ENCODE measurements at places on chromosomes 3 and 15.

- DNase-seq: no peak
These were observed 87.5 kb downstream of the RORA start for GRCh38 chr15:61141497-61142125.

- DNase-seq: no peak
These were observed 52.2 kb upstream of the ACP3 start for GRCh38 chr3:132265028-132265427.

DNA sequence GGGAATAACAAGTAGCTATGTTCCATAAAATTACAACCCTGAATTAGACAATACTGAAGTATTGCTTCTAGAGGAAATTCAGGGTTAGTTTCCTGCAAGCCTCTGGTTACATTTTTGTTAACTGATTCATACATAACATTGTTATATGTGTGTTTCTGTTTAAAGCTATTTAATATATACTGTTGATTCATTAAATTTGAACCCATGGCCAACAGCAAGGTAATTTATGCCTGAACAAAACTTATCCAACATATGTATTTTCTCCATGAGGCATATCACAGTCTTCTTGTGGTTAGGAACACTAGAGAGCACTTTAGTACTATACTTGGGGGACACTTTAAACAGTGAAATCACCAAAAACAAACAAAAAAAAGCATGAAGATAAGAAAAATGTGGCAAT, 47.7 kb upstream of the PTX3 start:
- DNase-seq: no peak

DNA sequence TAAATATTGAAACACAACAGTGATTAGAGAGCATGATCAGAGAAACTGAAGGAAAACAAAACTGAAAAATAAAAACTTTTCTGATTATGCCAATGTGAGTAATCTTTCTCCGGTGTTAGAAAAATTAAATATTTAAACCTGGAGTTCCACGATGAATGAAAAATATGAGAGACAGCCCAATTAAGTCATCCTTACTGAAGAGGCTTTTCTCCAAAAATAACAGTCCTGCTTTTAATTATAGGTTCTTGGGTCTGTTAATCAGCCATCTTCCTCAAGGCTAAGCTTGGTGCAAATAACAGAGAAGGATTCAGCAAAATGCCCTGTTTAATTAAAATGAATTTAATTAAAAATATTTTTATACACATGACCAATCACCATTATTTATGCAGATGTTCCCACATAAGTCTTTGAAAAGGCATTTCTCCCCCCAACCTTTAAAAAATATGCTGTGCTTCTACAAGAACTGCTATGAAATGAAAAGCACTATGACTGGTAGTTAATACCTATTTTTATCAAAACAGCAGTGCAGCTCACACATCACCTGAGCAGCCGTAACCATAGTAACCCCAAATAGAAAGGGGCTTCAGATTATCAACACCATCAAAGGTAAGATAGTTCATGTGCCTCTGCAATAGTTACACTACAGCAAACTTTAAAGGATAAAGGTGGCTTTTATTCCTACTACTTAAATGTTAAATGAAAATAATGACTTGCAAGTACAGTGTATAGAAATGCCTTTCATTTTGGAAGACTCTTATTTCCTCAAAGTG, 175.7 kb downstream of the SLC9A9 start:
- no peak for DNase-seq

GRCh38 chr15:69131362-69132220, 28.8 kb upstream of the GLCE start:
- no peak for DNase-seq

GRCh38 chr3:87367736-87368135, 91.4 kb upstream of the POU1F1 start:
- DNase-seq: no peak

DNA sequence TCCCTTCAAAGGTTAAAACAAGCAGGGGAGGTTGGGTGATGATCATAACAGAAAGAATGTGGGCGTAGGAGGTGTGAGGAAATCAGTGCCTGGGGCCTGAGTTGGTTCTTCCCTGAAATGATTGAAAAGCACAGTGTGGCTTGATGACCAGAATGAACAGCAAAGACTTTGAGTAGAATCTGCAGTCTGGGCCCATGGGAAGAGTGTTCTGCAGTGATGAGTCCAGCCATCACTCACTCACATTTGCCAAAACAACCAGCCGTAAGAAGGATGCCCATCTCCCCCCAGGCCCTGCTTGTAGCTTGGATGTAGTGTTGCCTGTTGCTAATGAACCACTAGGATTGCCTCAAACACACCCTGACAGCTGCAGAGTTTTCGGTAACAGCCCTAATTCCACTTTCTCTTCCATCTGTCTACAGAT, 67.9 kb downstream of the VGLL3 start:
- DNase-seq: no peak

DNA sequence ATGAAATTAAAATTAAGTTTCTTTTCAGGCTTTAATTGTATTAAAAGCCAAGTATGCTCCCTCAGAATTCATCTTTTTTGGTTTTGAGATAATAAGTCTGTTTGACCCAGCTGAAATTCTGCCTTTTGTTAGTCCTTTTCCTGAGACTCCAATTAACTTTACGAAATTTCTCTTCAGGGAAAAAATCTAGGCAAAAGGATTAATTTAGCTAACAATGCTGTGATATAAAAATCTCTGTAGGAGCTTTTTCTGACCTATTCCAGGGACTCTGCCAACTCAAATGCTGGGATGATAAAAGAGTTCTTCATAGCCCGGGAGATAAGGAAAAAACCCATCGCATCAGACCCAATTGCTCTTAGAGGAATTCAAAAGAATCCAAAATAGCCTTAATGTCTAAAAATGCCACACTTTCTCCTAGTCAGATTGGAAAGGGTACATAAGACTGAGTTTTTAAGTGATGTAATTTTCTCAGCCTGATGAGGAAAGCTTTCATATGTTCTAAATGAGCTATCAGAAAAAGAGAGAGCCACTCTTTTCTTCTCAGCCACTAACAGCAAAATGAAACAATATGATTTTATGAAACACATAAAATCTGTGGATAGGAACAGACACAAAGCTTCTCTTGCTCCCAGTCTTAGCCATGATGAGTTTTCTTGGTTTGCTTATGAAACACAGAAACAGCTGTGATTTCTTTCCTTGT, 405.1 kb downstream of the ROBO1 start:
- no peak for DNase-seq

- DNase-seq: peak; percentile 14
These were observed 43.4 kb downstream of the GOLGA6A start for GRCh38 chr15:74038707-74039655.

DNA sequence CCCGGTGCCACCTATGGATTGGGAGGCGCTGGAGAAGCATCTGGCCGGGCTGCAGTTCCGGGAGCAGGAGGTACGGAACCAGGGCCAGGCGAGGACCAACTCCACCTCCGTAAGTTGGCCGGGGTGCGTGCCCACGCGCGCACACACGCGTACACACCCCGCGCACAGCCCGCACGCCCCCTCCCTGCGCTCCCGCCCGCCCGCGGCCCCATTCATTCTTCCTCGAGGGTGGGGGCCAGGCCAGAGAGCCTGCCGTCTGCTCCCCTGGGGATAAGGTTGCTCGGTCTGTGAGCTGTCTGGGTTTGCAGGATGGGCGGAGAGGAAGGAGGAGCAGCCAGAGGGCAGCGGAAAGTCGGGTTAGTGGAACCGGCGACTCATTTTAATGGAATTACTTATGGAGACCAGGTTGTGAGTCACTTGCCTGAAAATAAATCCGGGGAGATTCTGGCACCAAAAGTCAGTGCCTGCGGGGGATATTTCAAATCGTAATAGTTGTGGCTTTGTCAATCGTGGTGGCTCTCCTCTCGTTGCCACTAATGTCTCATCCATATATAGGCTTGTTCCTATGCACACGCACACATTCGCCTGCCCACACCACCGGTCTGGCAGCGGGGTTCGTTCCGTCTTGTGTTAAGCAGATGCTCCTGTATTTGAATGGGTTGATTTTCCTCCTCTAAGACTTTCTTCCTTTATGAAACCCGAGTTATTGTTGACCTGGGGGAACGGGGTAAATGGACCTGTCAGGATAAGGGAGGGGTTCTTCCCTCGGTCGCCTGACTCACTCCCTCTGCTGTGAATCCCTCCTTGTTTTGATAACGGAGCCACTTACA, 223.4 kb upstream of the IL12A start:
- DNase-seq: peak; percentile 52

- no peak for DNase-seq
These were observed 505.6 kb upstream of the THBS1 start for GRCh38 chr15:39075311-39075710.

DNA sequence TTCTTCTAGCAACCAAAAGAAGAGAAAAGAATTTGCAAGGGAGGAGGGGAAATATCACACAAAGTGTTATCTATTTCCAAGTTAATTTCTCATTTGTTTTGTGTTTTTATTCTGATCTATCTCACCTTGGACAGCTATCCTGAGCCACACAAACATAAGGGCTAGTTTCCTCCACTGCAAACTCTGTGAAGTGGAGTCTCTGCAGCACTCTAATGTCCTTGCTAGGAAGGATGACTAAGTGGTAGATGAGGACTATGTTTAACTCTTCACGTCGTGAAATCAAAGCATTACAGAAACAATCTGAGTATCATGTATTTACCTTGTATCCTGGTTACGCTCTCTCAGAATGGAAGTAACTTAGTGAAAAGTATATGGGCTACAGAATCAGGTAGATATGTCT, 33.9 kb upstream of the CHRM5 start:
- no peak for DNase-seq

- no peak for DNase-seq
These were observed 820.4 kb downstream of the OTOL1 start for GRCh38 chr3:162317046-162317445.

DNA sequence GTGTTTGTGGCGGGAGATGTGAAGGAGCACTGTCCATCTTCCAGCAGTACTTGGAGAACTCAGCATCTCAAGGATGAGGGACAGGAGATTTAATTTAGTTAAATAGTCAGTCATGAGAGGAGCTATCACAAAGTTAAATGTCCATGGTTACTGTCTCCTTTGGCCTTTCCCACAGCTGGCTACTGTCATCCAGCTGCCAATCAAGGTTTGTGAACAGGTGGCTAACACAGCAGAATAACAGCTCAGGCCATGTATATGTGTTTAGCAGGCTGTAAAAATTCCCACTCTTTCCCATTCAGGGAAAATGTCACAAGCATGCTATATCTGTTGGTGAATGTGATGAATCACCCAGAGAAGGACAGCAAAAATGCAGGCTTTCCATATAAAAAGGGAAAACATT, 120.5 kb downstream of the TMEM108 start:
- DNase-seq: no peak

DNA sequence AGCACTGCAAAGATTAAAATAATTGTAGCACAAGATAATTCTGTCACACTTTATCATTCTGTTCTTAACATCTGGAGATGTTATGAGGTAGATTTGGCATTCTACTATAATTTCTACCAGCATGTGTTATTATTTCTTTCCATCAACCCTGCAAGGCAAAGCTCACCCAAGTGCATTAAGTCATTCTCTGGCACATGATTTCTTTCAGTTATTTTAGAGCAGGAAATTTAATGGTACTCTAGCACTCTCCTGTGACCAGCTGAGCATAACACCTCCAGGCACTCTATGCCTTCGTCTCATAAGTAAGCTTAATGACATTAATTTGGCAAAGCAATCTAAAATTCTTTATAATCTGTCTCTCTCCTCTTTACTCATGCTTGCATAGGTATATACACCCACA, 300.2 kb upstream of the GPR149 start:
- DNase-seq: peak; percentile 38

DNA sequence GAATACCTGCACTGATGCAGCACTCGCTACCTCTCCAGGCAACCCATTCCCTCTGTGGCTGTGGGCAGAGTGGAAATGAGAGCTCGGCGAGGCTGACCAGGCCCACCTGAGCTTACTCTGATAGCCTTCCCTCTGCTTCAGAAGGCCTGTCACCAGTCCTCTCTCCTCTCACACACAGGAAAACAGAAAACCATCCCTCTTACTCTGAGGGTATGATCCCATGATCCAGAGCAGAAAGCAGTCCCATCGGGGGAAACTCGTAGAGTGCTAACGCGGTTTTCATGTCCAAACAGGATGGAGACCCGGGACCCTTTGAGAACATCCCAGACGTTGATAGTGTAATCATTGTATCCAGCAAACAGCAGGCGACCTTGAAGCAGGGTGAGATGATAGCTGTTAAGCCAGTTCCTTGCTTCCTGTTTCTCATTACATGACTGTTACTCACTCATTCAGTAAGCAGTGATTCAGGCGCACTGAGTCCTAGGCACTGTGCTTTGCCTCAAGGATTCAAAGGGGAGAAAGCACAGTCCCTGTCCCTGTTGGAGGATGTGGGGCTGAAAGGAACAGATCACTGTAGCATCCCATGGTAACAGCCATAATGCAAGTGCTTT, 11.8 kb upstream of the BCL2L10 start:
- no peak for DNase-seq

DNA sequence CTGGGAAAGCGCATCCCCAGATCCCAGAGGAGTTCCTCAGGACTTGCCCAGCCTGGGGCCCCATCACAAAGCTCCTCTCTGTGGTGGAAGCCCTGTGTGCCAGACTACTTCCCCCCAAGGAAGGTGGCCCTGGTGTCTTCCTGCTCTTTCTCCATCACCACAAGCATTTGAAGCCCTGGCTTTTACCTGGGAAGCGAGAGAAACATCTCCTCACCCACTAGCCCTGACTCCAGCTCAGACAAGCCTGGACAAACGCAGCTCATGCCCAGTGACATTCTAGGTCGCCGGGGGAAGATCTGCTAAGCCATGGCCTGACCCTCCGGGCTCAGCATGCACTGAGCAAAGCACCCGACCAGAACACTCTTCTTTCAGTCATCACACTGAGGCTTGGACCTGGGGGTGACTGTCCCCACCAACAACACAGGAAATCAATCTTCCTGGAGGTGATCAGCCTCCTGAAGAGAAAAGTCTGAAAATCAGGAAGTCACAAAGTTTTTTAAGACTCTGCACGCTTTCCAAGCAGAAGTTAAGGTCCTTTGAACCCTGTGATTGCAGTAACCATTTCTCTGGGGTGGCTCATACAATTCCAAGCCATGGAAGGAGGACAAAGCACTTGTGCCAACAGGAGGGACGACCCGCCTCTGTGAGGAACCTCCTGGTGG, 40.8 kb downstream of the KLHL25 start:
- DNase-seq: peak; percentile 26

DNA sequence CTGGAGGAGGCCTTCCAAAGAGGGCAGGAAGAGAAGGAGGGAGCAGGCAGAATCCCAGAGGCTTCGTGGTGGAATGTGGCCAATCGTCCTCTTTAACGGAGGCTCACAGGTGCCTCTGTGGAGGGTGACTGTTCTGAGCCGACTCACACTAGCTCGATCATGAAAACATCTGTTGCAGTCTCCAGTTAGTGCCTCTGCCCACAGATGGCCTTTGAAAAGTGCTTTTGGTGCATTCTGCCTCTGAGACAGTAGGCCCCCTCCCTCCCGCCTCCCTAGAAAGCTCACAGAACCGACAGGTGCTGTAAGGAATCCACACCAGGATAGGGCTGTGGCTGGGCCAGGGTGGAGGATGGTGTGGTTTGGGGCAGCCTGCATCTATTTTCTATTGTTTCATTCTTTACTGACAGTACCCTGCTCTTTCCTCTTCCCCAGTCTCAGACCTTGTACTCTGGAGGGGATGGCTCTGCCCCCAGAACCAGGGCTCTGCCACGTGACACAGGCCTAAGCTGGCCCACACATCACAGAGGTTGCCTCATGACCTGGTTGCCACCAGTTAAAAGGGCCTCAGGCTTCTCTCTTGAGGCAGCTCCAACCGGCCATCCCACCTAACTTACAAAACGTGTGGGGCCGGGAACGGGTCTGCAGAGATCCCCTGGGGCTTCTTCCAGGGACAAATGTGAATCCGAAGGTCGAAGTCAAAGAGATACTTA, 27.2 kb upstream of the PIGZ start:
- no peak for DNase-seq

Data from D341Med (cell line).